ENCODE measurements at places on chromosomes 1 and 21.
A peak's percentile ranks its signal among the peaks of the same experiment; 100 is the strongest.

DNA sequence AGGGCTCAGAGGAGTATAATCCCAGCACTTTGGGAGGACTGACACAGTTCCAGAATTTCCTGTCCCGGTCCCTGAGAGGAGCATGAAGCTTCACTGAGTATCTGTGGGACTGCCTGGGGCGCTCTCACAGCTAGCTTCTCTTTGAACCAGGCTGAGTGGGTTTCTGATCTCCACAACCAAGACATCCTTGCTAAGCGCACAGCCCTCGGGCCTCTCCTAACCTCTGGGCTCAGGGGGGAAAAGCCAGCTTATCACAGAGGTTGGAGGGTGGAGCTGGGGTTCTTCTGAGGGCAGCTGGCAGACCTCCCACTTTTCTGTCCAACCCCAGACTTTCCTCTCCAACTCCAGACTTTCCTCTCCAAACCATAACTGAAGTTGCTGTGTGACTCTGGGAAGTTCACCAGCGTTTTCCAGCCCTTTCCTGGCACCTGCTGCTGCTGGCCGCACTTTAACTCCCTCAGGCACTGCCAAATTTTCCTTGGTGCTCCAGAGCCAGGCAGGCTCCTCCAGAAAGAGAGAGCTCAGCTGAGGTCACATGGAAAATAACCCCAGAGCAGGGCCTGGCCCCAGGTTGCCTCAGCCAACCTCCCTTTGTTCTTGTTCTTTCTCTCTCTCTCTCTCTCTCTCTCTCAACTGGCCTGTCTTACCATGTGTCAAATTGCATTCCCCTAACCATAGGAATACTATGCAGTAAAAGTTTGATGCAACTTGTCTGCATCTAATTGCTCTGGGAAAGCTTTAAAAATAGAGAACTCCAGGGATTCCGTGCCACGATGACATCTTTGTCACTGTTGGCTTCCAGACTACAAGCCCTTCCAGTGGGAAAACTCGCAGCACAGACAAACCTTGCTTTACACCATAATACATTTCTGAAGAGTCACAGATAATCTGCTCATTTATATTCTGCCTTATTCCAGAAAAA is 49.5 kb downstream of the OLFML2B start:
- DNase-seq, result no peak

- DNase-seq, result no peak
Observed at GRCh38 chr1:201828217-201828819, 639 bp upstream of the IPO9 start.

DNA sequence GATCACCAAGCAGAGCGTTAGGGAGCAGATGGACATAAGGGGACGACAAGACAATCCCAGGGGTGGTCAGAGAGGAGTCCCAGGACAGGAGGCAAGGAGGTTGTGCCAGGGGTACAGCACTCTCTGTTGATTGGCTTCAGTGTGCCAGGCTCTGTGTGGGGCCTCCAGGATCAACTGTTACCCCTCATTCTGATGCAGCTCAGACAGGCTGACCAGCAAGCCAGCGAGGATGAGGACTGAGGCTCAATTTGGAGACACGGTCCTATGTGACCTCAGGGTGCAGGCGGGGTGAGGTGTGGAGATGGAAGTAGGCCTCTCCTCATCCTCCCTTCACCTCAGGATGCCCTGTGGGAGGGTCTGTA is 4.0 kb downstream of the HYI start:
- no peak for DNase-seq

DNA sequence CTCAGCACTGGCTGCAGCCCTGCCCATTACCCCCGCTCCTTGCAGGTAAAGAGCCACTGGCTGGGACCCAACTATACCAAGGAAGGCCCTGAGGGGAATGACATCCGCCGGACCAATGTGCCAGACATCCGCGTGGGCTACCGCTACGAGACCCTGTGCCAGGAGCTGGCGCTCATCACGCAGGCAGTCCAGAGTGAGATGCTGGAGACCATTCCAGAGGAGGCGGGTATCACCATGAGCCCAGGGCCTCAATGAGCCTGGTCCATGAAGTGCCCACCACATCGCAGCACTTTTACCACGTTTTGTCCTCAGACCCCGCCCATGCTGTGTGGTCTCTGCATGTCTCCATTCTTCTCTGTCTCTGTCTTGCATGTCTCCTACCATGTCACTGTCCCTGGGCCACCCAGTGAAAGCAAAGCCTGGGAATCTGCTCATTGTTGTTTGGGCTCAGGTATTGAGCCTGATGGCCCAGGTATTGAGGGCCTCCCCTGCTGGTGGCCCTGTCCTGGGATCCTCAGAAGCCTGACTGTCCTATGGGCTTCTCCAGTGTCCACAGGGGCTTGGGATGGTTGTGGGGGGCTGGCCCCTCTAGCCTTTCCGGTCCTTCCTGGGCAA is 11.4 kb downstream of the AMPD2 start:
- DNase-seq, result no peak

- no peak for DNase-seq
Observed at GRCh38 chr1:235486321-235486720, 17.9 kb downstream of the B3GALNT2 start.

- DNase-seq, result no peak
Observed at GRCh38 chr1:2460203-2460602, 15.9 kb upstream of the PLCH2 start.

- DNase-seq, result no peak
Observed at GRCh38 chr1:46130121-46130520, 2.3 kb downstream of the PIK3R3 start.

DNA sequence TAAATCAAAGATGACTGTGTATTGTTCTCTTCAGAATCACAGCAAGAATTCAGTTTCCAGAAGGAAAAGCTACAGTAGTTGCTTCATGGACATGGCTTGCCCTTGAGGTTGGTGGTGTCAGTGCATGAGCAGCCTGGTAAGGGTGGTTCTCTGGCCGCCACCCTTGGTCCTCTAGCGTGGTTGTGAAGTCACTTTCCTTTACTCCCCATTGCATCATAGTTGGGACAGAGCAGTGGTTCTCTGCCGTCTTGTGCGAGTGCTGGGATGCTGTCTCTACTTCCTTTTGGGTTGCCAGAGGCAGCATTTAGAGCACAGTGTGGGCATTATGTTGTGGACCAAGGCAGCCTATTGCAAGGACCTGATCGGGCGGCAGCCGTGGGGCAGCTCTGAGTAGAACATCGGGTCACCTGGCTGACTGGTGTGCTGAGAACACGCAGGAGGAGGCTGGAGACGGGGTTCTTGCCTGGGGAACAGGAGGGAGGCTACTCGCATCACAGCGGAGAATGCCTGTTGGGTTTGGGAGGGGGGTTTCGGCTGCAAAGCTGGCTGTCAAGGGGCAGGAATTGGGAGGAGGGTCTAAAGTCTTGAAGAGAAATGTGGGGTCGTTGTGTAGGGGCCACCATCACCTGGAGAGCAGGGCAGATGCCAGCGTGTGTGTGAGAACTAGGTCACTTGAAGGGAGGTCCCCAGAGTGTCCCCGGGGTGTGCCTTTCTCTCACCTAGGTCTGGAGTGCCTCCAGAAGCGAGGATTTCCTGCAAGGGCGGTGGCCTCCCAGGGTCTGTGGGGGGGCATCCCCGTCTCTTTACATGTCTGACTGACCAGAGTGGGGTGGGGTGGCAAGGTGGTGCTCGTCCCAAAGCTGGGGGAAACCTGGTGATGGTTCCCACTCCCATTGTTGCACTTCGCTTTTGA is 6.3 kb downstream of the ARF1 start:
- DNase-seq, result no peak

DNA sequence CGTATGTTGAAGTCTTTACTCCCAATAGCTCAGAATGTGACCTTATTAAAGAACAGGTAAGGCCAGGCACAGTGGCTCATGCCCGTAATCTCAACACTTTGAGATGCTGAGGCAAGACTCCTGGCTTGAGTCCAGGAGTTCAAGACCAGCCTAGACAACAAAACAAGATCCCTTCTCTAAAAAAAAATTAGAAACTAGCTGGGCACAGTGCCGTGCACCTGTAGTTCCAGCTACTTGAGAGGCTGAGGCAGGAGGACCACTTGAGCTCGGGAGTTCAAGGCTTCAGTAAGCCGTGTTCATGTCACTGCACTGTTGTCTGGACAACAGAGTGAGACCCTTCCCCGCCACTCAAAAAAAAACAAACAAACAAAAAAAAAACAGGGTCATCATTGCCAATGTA is 171.3 kb downstream of the RERE start:
- no peak for DNase-seq

GRCh38 chr1:152067150-152067549 is 21.7 kb downstream of the TCHHL1 start:
- DNase-seq, result no peak

DNA sequence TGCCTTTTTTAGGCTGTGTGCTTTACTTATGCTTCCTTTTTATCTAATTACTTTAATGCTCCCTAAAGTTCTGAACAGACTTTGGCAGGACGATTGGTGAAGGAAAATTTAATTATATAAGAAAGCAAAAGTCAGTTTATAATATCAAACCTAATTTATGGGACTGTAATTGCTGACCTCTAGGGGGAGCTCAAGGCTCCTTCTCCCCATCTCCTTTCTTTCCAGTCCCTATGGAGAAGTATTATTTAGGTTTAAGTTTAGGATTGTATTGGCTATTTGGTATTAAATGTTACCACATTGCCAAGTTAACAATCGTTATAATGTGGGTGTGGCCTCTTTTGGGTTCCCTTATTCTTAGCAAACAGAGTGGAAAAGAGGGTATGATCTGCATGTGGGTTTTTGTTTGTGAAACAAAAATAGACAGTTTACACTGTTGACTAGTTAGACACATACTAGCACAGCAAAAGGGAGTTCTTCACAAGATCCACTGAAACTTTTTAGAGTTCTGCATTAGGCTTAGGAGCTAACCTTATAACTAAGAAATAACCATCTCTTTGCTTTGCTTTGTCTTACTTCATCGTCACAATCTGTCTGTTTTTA is 48.2 kb upstream of the TNFSF4 start:
- DNase-seq, result no peak

DNA sequence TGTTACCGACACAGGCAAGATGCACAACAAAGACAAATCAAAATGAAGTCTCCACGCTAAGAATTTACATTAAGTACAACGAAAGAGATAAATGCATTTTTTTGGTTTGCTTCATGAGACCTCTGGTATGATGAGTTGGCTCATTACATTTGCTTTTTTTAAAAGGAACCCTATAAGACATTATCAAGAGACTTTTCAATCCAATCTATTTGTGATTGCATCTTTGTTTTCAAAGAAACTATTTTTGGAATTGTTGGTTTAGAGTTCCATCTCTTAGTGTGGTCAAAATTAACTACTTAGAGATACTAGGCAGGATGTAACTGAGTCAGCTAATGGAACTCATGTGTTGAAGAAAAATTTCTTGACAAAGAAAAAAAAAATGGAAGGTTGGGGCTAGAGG is 200.1 kb downstream of the ZC3H11B start:
- DNase-seq, result no peak

DNA sequence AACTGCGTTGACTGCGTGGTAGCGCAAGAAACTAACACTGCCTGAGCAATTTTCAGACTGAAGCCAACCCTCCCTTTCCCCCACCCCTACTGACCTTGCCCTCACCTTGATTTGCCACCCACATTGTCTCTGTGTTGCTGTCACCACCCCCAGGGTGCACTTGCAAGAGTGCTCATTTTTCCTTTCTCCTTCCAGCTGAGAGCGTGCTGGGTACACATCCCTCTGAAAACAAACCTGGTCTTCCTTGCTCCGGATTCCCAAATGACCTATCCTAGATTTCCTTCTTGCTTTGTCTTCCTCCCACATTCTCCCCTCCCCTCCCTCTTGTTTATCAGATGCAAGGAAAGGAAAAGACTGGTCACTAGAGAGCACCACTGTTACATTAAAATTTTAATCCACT is 24.2 kb downstream of the MPZ start:
- no peak for DNase-seq

GRCh38 chr1:108691942-108692723 is at the start of gene PRPF38B:
TSS of gene PRPF38B (plus strand) at chr1:108692310. CDS start at chr1:108692592, 282 bp downstream.
- DNase-seq, result peak; percentile 93

DNA sequence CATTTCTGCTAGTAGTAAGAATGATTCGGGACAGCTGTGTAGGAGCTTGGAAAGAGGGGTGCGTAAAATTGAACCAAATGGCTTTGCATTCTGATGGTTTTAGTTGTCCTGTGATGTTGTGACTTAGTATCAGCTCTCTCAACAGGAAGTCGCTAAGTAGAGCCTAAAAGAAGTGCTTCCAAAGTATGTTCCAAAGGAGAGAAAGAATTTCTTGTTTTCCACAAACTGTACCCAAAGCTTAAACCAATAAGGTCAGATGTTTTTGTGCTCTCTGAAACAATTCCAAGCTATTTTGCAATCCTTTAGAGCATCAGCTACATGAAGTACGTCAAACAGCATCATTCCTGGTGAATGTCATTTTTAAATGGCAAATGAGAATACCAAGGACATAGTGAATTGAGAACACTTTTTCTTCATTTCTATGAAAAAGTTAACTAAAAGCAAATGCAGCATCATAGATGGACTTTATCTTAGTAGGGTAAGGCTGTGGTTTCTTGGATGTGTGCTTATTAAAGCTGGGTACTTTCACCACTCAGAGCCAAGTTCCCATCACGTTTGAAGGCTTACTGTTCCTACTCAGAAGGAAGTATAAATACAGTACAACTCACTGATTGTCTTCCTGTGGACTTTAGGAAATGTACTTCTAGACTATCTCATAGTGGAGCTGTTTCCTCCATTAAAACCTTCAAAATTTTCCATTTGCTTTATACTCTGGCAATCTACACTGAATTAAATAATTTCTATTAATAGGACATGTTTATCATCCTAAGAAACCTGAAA is 148.6 kb downstream of the C1orf21 start:
- no peak for DNase-seq

DNA sequence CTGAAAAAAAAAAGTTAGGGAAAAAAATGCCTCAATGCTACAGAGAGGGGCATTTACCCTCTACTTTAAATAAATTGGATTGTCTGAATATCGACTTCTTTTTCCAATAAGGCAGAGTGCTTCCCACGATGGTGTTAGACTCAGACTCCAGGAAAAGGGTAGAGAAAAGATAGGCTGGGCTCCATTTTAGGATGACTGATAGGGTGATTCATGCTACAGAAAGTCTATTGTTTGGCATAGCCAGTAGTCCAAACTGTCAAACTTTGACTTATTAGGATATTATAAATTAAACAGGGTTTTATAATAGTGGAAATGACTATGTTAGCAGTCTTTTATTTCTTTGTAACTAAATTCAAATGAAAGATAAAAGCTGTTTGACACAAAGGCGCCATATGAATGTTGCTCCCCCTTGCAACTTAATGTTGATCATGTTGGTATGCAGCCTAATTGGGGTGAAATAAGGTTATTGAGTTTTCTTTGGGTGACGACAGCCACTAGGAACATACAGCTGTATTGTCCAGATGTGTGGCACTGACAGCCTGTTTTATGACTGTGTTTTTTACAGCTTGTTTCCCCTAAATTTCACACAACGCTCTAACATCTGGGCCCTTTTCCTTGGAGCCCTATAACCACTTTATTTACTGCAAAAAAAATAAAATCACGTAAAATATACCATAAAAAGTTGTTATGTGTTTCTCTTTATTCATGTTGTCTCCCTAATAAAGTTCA is 69.3 kb downstream of the SPAG17 start:
- no peak for DNase-seq

GRCh38 chr1:161549652-161550051 is at the start of gene FCGR3A:
TSS of gene FCGR3A (minus strand) at chr1:161549818. CDS start at chr1:161549736, 82 bp downstream.
- no peak for DNase-seq

- no peak for DNase-seq
Observed at GRCh38 chr1:209367061-209367772, 216.3 kb upstream of the CAMK1G start.

GRCh38 chr1:43836267-43836951 is 97.2 kb upstream of the ARTN start:
- DNase-seq, result peak; percentile 73
